C1 segment of cervical spinal cord (tissue), 14 donors: ENCODE measurements at places on chromosomes 11 and 22.

DNA sequence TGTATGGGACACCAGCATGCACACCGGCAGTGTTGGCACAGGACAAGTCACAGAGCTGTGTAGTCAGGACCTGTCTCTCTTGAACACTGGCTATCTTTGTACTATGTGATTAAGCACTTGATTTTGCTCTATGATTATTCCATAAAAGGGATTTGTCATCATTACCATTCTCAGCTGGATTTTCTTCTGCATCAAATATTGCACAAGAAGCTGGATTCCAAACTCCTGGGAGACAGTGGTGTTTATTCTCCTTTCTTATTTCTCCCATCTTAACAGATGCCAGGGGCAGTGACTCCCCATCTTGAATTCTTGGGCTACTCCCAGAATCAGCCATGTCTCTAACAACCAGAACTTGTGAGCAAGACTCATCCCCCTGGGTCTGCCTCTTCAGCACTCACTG, 62.5 kb upstream of the GNAZ start:
- DNase-seq = no peak

DNA sequence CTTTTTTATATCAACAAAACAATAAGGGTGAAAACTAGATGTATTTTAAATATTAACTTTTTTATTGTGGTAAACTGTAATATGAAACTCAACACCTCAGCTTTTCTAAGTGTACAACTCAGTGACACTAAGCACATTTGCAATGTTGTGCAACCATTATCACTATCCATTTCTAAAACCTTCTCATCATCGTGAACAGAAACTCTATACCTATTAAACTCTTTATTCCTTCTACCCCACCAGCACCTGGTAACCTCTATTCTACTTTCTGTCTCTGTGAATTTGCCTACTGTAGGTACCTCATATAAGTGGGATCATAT, 9.4 kb downstream of the HORMAD2 start:
- no peak for DNase-seq

DNA sequence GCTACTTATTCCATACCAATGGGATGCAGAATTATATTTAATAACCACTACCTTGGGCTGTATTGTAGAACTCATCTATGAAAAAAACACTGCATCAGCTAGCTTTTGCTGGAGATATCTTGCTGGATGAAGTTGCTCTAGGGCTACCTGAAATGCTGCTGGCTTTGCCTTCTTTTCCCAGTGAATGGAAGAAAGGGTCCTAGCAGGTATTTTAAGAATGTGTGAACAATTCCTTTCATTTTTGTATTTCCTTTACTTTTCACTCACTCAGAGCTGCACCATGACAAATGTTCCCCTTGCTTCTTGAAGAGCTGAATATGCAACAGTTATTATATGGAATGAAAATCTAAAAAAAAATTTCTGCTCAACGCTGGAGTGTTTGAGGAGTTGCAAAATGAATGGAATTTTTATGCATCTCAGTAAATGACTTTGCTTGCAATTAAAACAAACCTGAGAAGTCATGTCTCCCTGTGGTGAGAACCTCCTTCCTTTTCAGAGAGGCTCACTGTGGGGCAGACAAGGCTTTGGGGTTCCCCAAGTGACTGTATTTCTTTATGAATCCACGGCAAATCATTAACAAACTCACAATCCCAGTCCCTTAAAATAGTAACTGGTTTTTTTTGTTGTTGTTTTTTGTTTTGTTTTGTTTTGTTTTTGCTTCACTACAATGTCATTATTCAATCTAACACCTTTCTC, 566.8 kb upstream of the KIRREL3 start:
- DNase-seq = no peak

DNA sequence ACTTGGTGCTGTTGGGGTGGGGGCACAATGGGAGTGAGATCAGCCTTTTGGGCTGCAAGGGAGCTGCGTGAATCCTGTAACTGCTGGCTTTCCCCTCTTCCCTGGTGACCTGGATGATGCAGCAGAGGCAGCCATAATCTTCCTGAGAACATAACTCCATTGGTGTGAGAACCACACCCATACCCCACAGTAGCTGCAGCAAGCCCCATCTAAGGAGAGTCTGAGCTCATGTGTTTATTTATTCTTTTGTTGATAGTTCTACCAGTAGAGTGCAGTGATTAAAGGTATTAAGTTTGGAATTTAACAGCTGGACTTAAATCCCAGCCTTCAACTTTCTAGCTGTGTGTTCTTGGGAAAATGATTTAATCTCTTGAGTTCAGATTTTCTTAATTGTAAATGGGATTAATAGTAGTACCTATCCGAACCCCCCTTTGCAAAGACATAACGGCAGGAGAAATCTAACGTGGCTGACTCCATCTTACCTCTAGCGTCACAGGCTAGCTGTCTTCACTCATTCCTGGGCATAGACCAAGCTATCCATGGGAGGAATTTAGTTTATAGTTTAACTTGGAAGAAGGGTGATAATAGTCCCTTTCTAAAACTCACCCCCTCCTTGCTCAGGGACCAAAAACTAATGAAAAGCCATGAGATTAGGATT, 385.0 kb upstream of the DDI1 start:
- DNase-seq = no peak

DNA sequence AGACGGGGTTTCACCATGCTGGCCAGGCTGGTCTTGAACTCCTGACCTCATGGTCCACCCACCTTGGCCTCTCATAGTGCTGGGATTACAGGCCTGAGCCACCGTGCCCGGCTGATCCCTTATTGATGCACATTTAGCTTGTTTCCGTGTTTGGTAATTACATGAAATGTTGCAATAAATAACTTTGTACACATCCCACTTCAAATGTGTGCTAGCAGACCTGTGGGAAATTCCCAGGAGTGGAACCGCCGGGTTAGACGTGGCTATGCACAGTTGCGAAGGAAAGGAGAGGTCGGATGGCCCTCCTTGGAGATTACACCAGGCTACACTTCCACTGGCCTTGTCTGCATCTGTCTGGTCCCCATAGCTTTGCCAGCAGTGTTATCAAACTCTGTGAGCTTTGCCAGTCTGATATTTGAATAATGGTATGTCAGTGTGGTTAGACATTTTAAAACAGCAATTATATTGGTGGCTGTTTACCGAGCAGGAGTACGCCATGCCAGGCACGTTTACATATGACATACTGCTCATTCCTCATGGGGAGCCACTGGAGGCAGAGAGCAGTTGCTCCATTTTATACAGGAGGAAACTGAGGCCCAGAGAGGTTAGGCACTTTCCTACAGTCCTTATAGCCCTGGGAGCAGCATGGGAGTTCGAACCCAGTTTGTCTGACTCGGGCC, 27.2 kb upstream of the SYT7 start:
- no peak for DNase-seq
